AG10803 (cell line): ENCODE measurements at places on chromosomes 1 and 21.

- DNase-seq = peak; percentile 88
Observed at GRCh38 chr1:33055210-33056008, 18.7 kb upstream of the AK2 start.

DNA sequence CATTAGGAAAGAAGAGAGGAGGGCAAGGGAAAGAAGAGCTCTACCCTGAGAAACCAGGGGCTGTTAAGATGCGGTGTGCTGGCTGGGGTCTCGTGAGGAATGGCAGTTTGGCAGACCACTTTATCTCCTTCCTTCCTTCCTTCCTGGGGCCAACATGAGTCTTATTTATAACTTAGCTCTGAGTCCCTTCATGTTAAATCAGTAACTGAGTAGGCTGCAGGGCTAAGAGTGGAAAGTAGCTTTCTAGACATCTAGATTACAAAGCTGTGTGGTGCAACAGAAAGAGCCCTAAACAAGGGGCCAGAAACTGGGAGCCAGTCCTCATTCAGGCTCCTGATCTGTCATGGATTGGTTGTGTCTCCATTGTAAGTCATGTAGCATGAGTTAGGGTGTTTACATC is 135.4 kb upstream of the DUSP10 start:
- no peak for DNase-seq

- DNase-seq = no peak
Observed at GRCh38 chr21:26027696-26028095, 142.9 kb downstream of the APP start.

DNA sequence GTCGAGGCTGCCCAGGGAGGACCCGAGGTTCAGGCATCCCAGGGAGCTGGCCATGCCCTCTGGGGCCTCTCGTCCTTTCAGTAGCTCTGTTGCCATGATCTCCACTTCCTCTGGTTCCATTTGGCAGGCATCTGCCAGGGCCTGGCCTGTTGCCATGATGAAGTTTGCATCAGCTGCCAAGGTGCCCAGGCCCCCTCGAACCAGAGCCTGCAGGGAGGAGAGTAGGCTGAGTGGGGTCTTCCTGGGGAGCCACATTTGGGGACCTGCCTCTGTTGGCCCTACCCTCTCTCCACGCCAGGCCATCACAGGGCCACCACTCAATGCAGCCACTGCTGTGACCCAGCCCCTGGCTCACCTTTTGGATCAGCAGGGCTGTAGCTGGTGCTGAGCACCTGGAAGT is 16.4 kb upstream of the KIF21B start:
- no peak for DNase-seq

DNA sequence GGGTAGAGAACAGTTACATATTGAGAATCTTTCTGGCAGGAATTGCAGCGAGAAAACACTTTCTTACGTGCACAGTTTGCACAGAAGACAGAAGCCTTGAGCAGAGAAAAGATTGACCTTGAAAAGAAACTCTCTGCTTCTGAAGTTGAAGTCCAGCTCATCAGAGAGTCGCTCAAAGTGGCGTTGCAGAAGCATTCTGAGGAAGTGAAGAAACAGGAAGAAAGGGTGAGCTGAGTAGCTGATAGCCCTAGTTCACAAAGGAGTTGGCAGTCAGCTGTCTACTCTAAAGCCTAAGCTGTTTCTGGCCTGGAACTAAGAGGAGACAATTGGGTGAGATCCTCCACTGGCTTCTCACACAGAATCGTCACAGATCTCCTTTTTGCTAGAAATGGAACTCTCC is 20.3 kb upstream of the SH3BGRL3 start:
- DNase-seq = no peak

DNA sequence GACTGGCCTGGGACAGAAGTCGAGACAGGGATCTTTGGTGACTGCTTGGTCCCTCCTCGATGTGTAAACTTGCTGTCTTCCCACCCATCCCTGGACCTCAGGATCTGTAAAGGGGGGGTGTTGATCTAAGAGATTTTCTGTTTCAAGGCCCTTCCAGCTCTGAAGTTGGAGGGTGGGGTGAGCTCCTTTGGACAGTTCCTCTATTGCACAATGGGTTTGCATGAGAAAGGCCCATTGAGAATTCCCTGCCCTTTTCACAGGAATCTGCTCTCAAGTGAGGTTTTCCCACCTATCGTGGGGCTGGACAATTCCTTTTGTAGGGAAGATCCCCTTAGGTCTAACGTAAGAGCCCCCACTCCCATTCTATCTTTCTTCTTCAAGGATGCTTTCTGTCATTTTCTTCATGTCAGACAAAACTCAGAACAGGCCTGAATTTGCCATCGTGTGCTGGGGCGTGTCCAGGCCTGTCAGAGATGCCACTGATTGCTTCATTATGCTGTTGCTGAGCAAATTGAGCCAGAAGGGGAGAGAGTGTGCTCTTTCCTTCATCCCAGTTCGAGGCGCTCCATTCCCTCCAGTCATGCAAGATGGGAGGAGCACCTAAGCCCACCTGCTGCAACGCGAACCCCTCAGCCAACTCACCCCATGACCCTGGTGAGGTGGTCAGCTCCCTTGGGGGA is 149.9 kb upstream of the IGSF21 start:
- DNase-seq = peak; percentile 15

- DNase-seq = no peak
Observed at GRCh38 chr1:156434989-156435544, 65.5 kb downstream of the MEF2D start.

GRCh38 chr1:18091660-18092446 is 15.7 kb upstream of the IGSF21 start:
- peak; percentile 75 for DNase-seq

- DNase-seq = no peak
Observed at GRCh38 chr1:181726320-181727012, 243.1 kb downstream of the CACNA1E start.

- DNase-seq = no peak
Observed at GRCh38 chr21:15539376-15539775, 190.4 kb upstream of the USP25 start.

- no peak for DNase-seq
Observed at GRCh38 chr1:230123280-230124185, 56.5 kb downstream of the GALNT2 start.

- DNase-seq = peak; percentile 75
Observed at GRCh38 chr1:243325305-243325890, 69.6 kb downstream of the SDCCAG8 start.

- no peak for DNase-seq
Observed at GRCh38 chr1:203239081-203239480, 9.6 kb upstream of the CHIT1 start.

DNA sequence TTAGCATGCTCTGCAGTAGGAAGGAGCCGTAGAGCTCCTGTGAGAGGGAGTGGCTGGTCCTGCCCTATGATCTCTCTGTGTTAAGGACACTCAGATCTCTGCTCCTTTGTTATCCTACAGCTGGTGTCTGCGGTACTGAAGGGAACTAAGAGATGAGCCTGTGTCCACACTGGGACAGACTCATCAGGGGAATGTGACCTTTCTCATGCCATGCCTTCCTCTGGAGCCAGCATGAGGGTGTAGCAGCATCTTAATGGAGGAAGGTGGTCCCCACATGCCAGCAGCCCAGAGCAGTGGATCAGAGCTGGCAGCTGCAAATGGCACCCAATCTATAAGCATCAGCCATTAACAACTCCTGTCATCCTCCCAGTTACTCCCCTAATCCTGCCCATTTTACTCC is 24.7 kb upstream of the GUCA2B start:
- DNase-seq = no peak

DNA sequence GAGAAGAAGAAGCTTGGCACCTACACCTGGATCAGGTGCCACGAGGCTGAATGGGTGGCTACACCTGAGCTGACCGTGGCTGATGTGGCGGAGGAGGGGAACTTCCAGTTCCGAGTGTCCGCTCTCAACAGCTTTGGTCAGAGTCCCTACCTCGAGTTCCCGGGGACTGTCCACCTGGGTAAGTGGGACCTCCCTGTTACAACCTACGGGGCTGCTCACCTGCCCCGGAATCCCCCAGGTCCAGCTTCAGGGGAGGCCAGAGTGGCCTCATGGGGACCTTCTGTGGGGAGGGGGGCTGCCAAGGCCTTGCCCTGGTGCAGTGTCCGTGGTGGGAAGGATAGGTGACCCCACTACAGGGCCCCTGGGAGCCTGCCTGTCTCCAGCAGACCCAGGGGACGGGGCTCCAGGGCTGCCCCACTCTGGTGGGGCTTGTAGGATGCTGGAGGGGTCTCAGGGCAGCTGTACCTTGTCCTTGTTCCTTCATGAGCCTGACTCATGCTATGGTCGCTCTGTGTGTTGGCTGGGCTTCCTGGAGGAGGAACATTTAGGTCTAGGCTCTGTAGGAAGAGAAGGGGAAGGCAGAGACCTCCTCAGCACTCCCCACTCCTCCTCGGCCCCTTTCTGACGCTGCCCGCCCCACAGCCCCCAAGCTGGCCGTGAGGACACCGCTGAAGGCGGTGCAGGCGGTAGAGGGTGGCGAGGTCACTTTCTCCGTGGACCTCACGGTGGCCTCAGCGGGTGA is 7.2 kb downstream of the OBSCN start:
- no peak for DNase-seq

DNA sequence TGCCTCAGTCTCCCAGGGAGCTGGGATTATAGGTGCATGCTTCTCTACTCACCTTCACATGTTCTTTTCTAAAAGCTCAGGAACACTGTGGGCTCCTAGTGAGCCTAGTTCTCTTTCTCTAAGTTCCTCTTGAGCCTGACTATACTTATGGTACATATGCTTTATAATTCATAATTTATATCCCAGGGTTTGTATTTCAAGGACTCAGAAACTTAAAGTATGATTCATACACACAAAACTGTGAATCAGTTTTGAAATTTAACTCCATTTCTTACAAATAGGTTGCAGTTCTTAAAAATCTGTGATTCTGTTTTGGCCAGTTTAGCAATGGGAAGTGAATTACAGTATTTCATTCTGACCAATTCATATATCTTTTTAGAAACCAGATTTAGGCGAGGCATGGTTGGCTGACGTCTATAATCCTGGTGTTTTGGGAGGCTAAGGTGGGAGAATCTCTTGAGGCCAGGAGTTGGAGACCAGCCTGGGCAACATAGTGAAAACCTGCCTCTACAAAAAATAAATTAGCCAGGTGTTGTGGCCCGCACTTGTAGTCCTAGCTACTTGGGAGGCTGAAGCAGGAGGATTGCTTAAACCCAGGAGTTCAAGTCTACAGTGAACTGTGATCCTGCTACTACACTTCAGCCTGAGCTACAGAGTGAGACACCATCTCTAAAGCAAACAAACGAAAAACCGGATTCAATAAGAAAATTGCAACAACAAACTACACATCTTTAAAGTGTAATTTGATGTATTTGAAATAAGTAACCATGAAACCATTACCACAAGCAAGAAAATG is 15.6 kb downstream of the RASAL2 start:
- no peak for DNase-seq

DNA sequence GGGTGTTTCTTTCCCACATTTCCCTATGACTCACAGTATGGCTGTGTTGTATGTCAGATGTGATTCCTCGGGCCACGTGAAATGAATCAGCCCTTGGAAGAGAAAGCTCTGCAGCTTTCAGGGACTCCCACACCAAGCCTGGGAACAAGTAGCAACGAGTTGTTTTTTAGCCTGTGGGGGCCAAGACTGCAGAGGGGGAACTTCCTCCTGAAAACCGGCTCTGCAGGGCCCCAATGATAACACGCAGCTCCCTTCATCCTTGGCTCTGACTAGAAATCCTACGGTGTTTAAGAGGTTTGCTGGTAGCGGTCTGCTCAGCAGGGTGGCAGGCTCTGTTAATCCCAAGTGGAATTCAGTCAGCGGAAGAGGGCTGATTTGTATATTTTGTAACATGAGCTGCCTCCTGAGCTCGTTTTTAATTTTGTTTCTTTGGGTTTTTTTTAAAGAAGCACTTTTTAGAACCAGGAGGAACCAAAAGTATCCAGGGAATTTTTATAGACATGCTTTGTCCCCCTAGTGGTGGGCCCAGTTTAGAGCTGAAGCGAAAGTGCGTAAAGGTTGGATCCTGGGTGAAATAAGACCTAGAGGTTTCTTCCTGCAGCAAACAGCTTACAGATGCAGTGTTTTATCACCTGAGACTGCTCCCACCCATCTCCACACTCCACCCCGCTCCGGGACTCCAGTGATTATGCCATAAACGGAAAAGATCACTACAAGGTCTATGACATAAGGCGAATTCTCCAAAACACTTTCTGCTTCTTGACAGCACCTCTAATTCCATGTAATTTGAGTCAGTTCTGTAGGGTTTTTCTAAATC is 48.8 kb downstream of the LAMC2 start:
- DNase-seq = peak; percentile 97

- no peak for DNase-seq
Observed at GRCh38 chr21:8994640-8995511, 1526.5 kb upstream of the TPTE start.

DNA sequence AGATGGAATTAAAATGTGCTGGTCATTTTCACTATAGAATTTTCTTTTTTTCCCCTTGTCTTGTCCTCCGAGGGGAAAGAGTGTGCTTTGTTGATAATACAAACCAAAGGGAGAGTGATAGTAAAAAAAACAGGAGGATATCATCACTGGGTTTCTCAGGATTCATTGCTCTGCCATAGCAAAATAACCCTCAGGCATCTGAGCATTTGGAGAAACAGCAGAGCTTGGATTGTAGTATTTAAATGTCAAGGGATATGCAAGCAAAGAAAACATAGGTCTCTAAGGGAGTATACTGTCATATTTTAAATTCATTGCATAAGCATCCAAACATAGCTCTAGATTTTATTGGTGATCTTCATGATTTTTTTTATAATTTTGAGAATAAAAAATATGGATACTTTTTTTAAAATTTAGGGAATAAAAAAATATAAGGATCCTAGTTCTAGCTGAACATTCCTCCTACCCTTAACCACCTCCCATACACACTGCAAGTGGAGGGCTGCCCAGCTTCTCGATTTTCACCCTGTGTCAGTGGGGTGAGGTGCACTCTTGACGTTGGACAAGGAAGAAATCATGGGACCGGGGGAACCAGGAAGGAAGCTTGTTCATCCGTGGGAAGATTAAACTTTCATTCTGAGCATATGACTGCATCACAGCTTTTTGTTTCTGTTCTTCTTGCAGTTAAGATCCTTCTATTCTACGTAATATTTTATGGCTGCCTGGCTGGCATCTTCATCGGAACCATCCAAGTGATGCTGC is 4.4 kb downstream of the ATP1B1 start:
- no peak for DNase-seq

DNA sequence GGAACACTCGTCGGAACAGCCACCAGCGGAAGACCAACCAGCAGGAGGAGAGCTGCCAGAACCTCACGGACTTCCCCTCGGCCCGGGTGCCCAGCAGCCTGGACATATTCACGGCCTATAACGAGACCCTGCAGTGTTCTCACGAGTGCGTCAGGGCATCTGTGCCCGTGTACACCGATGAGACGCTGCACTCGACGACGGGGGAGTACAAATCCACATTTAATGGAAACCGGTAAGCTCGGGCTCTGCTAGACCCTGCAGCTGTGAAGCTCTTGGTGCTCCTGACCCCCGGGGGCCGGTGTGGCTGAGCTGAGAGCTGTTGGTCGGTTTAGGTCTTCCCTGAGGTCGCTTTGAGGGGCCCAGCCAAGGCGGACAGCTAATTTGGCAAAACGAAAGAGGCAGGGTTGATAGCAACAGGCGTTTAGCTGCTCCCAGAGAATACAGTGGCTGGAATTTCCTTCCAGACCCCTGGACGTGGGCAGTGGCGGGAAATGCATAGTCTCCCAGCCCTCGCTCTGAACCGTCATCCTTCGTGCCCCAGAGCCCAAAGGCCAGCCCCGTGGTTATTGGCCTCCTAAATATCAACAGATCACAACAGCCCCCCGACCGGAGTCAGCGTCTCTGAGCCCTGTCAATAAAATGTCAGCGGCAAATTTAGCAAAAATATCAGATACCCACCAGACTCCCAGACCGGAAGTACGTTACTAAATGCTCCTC is 118.0 kb downstream of the AJAP1 start:
- no peak for DNase-seq
